ENCODE measurements at places on chromosomes 13 and 19. TPM values are rescaled to one million over a fixed set of nuclear protein-coding genes. Genes with fewer than 3 reads are reported as not detected.

DNA sequence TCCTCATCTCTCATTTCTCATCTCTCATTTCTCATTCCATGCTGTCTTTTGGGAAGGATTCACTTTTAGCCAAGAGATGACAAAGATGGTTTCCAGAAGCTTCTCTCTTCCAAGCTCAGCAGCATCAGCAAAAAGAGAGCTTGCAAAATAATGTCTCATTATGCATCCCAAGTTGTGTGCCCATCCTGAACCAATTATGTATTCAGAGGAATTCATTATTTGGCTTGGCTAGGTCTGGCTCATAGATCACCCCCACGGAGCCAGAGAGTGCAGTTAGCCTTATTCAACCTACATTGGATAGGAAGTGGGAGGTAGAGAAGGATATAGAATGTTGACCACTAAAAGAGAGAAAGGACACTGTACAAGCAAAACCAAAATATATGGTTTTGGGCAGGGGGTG lies 5.4 kb upstream of the OLFM2 start:
- no peak for DNase-seq

DNA sequence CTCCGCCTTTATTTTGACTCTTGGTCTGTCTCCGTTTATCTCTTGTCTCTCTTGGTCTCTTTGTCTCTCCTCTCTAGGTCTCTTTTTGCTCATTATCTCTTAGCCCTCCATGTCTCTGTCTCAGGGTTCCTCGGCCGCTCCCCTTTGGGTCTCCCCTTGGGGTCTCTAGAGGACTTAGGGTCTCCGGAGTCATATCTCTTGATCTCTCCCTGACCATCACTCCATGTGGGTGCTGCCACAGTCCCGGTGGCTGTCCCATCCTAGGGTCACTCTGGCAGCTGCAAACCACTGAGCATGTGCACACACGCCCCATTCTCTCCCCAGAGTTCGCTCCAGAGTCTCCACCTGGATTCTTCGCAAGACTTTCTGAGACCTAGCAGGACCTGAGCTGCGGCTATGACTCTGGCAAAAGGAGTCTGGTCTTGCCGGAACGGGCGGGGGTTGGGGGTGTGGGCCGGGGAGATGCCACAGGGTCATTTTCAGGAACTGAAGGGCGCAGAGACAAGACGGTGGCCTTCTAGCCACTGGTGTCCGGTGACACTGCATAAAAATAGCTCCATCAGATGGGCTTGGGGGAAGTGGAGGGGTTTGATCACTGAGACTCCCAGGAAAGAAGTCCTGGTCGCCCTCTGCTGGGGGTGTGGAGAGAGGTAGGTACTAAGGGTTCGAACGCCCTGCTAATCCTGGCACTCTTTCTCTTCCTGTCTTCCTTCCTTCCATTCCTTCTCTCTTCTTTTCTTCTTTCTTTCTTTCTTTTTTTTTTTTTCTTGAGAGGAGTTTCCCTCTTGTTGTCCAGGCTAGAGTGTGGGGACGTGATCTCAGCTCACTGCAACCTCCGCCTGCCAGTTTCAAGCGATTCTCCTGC lies 1.2 kb upstream of the KCNA7 start:
- peak; percentile 59 for DNase-seq

- DNase-seq = no peak
Measured at GRCh38 chr19:51392701-51393100, 2.3 kb upstream of the C19orf84 start.

GRCh38 chr13:74227476-74228158 lies 93.4 kb upstream of the KLF12 start:
- no peak for DNase-seq

DNA sequence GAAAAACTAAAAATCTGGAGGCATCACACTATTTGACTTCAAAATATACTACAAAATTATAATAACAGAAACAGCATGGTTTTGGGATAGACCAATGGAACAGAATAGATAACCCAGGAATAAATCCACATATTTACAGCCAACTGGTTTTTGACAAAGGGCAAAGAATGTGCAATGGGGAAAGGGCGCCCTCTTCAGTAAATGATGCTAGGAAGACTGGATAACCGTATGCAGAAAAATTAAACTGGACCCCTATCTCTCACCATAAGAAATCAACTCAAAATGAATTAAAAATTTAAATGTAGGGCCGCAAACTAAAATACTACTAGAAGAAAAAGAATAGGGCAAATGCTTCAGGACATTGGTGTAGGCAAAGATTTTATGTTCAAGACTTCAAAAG lies 440.5 kb upstream of the SGCG start:
- no peak for DNase-seq

DNA sequence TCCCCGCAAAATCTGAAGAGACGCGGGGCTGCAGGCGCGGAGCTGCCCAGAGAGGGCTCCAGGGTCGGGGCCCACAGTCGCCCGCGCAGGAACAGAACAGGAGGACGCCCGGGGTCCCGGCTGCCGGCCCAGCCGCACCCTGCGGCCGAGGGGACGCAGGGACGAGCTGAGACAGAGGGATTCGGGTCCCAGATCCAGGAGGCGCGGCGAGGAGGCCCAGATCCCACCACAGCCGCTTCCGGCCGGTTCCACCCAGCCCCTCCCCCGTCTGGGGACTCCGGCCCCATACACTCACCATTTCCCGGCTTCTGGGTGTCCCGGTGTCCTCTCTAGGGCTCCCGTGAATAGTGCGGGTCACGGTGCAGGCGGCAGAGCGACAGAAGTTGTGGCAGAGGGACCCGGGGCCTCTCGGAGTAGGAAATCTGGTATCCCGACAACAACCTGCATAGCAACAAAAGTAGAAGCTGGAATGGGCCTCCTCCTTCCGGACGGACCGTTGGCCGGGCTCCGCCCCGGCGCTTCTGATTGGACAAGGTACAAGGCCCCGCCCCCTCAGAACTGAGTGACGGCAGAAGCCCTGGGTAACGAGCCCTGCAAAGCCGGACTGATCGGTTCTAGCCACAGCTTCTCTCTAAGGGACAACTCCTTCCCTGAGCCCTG lies at the start of gene ZNF20:
Gene ZNF20 (minus strand): TSS at position 466 of the 660 bp plus-strand sequence. CDS start 168 bp downstream, at position 298.
- DNase-seq = peak; percentile 95

DNA sequence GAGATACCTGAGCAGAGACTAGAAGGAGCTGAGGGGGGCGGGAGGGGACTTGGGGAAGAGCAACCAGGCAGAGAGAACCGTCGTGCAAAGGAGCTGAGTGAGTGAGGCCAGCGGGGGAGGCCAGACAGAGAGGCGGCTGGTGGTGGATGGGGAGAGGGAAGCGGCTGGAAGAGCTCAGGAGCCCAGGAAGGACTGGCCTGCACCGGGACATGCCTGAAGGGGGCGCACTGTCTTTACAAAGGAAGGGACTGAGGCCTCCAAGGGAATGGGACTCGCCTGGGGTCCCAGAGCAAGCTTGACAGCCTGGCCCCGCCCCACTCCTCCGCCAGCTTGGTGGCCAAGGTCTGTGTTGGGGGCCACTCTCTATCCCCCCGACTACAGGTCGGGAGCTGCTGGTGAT lies 14.9 kb downstream of the ONECUT3 start:
- DNase-seq = no peak

- DNase-seq = no peak
Measured at GRCh38 chr13:74865656-74866055, 616.3 kb downstream of the TBC1D4 start.

DNA sequence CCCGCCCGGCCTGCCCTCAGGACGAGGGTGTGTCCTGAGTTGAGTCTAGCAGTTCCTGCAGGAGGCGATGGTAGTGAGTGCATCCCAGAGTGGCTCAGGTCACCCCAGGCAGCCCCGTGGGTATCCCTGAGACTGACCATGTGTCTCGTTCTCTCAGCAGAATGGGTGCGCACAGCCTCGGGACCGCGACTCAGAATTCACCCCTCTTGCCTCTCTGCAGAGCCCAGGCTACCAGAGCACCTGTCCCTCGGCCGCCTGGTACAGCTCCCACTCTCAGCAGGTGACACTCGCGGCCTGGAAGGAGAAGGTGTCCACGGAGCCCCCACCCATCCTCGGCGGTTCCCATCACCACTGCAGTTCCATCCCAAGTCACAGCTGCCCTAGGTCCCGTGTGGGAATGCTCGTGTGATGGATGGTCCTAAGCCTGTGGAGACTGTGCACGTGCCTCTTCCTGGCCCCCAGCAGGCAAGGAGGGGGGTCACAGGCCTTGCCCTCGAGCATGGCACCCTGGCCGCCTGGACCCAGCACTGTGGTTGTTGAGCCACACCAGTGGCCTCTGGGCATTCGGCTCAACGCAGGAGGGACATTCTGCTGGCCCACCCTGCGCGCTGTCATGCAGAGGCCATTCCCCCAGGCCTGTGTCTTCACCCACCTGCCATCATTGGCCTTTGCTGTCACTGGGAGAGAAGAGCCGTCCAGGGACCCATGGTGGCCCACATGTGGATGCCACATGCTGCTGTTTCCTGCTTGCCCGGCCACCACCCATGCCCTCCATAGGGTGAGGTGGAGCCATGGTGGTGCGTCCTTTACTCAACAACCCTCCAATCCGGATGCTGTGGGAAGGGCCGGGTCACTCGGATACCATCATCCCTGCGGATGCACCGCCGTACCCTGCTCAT lies 87.1 kb upstream of the MCF2L start:
- no peak for DNase-seq

DNA sequence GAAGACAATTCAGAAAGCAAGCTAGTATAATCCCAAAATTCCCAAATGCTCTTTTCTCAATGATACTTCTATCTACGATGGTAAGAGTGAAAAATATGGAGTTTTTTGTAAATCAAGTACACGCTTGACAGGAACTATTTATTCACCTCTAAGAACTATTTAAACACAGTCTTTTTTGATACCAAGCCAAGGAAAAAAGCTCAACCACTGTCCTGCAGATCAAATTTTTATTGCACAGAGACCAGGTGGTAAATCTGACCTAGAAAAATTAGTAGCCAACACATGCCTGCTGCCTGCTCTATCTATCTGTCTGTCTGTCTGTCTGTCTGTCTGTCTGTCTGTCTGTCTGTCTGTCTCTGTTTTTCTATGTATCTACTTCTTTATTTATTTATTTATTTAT lies 292.2 kb downstream of the MZT1 start:
- DNase-seq = no peak

GRCh38 chr19:30719189-30719998 lies 347.2 kb downstream of the ZNF536 start:
- no peak for DNase-seq

GRCh38 chr13:44437356-44438233 lies 64.0 kb downstream of the SERP2 start:
- DNase-seq = no peak

DNA sequence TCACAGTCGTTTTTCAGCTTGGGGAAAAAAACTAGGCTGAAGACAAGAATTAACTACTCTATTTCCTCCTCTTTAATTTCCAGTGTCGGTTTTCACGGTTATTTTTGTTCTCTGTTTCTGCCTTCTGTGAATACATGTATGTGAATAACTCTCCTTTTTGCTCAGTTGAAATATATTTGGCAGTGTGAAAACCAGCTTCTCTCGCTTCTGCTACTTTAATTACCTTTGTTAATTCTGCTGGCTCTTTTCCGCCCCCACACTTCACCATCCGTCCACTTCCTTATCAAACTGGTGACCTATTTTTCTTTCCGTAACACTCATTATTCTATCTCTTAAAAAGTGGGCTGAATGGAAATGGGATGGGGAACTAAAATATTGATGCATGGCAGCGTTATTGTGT lies 126.4 kb downstream of the POU4F1 start:
- DNase-seq = no peak

GRCh38 chr13:99339736-99340397 lies 32.7 kb upstream of the GPR183 start:
- no peak for DNase-seq

GRCh38 chr19:29953352-29954247 lies 11.6 kb downstream of the URI1 start:
- DNase-seq = no peak

DNA sequence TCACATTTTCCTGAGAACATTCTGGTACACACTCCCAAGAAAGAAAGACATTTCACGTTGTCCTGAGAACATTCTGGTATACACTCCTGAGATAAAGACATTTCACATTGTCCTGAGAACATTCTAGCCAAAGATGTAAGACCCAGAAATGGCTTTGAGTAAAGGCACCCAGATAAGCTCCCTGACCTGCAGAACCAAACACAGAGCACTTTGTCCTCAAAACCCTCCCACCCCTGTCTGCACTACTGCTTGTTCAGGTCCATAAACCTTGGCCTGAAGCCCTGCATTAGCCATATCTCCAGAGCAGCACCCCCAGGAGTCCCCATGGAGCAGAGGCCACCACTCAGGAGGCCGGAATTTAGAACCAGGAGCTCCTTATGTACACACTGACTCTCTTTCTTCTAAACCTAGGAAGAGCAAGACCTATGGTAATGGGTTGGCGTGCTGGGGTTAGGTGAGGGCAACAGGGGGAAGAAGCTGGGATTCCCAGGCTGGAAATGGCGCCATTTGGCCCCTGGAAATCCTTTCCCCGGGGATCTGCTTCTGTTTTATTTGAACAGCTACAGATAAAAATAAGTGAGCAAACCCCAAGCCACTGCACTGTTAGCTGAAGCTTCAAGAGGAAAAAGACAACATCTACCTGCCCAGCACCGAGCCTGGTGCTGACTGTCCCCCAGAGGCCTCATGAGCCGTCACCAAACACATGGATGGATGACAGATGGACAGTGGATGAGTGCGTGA lies 13.7 kb downstream of the GAS6 start:
- DNase-seq = no peak

DNA sequence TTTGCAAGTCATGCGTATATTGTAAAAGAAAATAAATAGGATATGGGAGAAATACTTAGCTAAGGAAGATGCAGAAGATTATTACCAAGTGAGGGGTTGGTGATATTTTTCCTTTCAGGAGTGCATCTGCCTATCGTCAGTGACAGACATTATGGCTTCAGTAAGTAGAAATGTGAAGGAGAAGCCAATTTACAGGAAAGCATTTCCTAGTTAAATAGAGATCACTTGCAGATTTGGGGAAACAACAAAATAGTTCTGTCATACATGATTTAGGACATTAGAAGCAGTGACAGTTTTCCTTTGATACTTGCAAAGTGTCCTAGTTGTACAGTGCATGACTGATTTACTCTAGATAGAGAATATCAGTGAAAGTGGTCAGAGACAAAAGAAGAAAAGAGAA lies 747.8 kb upstream of the KLHL1 start:
- no peak for DNase-seq

GRCh38 chr19:4768934-4769777 lies 22.4 kb upstream of the FEM1A start:
- DNase-seq = peak; percentile 91

GRCh38 chr13:35630551-35631275 lies 154.2 kb upstream of the MAB21L1 start:
- DNase-seq = peak; percentile 72

ISYNA1 gene
- total RNA-seq = 67.3 TPM

ZNF85 gene
- total RNA-seq = not detected

UNC13A gene
- 0.18 TPM for total RNA-seq

ZNF681 gene
- total RNA-seq = 1.2 TPM

GPX4 gene
- total RNA-seq = 500 TPM

All from Caco-2 (cell line).